ENCODE measurements at places on chromosomes 5 and 9. TPM values are rescaled to one million over a fixed set of nuclear protein-coding genes. Genes with fewer than 3 reads are reported as not detected.

Gene INSL4
- not detected for total RNA-seq

Gene PCDHA9
- total RNA-seq, result not detected

- H3K4me3 ChIP-seq, result no peak overlapping the region
- no peaks in the 10 kb centered on the region for H3K4me1 ChIP-seq
- H3K27me3 ChIP-seq, result peaks cover 42% of the 10 kb centered on the region
These were observed 36.9 kb upstream of the ALDH1B1 start for GRCh38 chr9:38355517-38356120.

GRCh38 chr9:38018958-38019602 is 49.9 kb downstream of the SHB start:
- peaks cover 91% of the 10 kb centered on the region for H3K4me1 ChIP-seq
- peak; percentile 76 for DNase-seq
- peak overlapping the region; percentile 93 for H3K27ac ChIP-seq
- peak overlapping the region; percentile 75 for H3K4me3 ChIP-seq
- H3K27me3 ChIP-seq, result no peaks in the 10 kb centered on the region

DNA sequence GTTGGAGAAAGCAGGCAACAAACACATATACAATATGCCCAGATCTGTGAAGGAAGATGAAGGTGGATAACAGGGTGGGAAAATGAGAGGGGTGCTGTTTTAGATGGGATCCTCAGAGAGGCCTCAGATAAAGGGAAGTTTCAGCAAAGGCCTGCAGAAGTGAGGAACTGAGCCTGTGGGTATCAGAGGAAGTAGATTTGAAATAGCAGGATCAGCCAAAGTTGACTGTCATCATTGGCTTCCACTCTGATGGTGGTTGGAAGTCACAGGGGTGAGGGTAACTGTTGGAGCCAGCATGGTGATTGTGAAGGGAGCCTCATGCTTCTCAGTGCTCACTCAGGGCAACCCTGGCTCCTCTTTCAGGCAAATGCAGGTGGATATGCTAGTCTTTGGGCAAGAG is 607.2 kb upstream of the CLINT1 start:
- DNase-seq, result no peak
- H3K27ac ChIP-seq, result no peak overlapping the region
- no peak overlapping the region for H3K4me3 ChIP-seq
- peaks cover 34% of the 10 kb centered on the region for H3K27me3 ChIP-seq
- H3K36me3 ChIP-seq, result no peaks in the 10 kb centered on the region
- H3K4me1 ChIP-seq, result peaks cover 12% of the 10 kb centered on the region

DNA sequence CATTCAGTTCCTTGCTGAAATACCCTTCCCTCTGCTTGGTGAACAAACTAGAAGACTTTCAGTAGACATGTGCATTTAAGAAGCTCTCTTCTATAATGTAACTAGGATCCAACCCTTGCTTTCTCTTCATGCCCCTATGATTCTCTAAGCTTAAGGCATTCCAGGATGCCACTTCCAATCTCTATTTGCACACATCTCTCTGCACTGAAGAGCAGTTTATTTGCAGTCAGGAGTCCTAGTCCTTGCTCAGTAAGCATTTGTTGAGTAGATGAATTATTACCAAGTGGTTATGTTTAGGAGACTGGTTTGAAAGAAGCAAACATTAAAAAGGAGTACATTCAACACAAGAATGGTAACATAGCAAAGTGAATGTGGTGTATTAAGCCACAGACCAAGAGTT is 274.2 kb upstream of the KLF9 start:
- 0 out of 2 replicates have a peak, but pooled peaks cover 4% of the 10 kb centered on the region for H3K4me1 ChIP-seq
- H3K27me3 ChIP-seq, result peaks cover 4% of the 10 kb centered on the region
- no peak for DNase-seq
- no peak overlapping the region for H3K4me3 ChIP-seq

GRCh38 chr9:37414503-37414943 is 8.0 kb upstream of the GRHPR start:
- H3K27me3 ChIP-seq, result no peaks in the 10 kb centered on the region
- peaks cover 36% of the 10 kb centered on the region for H3K4me1 ChIP-seq
- H3K36me3 ChIP-seq, result no peaks in the 10 kb centered on the region
- H3K4me3 ChIP-seq, result no peak overlapping the region
- peak overlapping the region; percentile 94 for H3K27ac ChIP-seq

Data from HFFc6 (cell line).